ENCODE measurements at places on chromosomes 16 and 17.

- DNase-seq, result no peak
Observed at GRCh38 chr16:61432421-61432820, 603.8 kb downstream of the CDH8 start.

GRCh38 chr17:83010206-83011200 is 68.9 kb upstream of the METRNL start:
- DNase-seq, result no peak

- no peak for DNase-seq
Observed at GRCh38 chr17:76268991-76269981, 4.1 kb downstream of the UBALD2 start.

GRCh38 chr17:81420769-81421462 is 25.7 kb downstream of the BAHCC1 start:
- DNase-seq, result no peak

DNA sequence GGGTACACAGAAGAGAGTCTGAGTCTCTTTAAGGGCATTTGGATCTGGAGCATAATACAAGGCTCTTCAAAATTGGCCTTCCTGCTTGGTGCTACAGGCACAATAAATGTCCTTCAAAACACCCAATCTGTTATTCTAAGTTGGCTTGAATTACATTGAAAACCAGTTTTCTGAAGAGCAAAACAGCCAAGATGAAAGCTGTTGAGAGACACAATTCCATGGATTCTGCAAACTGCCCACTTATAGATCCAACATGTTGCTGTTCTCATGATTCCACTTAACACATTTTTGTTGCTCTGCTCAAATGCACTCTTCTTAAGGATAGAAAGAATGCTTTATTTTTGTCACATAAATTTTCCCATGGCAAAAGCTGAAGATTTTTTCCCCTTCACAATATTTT is 525.9 kb upstream of the CDH8 start:
- DNase-seq, result no peak

GRCh38 chr16:47052666-47053640 is 79.5 kb upstream of the DNAJA2 start:
- DNase-seq, result no peak

DNA sequence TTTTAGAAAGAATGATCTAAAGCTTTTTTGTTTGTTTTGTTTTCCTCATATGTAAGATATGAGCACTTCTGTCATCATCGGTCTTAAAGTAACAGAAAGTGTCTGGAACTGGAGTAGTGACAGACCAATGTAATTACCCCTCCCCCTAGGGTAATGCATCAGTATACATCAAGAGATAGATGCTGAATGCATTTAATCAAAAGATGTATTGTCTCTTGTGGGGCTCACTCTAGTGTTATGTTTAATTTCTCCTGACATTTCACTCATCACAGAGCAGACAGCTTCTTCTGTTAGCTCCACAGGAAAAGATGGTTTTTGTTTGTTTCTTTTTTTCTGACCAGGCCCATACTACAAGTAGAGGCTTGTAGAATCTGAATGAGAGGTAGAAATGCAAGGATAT is 168.7 kb upstream of the C17orf78 start:
- no peak for DNase-seq

Data from activated CD4-positive, alpha-beta T cell treated with anti-CD3 and anti-CD28 coated beads for 24 hours (primary cell).